ENCODE measurements at places on chromosomes 7 and 10.

- DNase-seq, result no peak
These were observed 144.0 kb upstream of the MKLN1 start for GRCh38 chr7:131183611-131184119.

DNA sequence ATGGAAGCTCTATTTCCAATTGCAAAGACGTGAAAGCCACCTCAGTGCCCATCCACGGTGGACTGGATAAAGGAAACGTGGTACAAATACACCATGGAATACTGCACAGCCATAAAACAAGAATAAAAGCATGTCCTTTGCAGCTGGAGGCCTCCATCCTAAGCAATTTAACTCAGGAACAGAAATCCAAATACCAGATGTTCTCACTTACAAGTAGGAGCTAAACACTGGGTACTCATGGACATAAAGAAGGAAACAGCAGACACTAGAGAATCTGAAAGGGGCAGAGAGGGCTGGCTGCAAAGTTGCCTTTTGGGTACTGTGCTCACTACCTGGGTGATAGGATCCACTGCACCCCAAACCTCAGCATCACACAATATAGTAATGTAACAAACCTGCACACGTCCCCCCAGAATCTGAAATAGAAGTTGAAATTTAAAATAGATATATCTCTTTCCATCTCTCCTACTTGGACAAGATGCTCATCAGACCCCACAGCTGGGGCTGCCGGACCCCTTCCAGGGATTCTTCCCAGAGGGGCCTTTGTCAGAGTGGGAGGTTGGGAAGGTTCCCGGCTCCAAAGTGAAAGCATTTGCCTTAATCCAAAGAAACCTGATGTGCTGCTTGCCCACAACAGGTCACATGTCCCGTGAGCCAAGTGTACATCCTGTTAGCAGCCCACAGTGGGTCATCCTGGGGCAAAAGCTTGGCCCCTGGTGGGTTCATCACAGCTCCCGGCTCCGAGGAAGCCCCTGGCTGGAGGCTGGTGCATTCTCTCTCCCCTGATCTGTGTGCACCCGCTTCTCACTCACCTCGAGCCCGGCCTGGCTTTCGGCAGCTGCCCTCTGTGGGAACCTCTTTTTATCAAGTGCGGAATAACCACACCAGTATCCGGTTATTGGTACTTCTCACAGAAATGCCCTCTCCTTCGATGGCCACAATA lies 172.3 kb upstream of the PPP2R2D start:
- DNase-seq, result no peak

GRCh38 chr10:7534480-7534852 lies 123.6 kb upstream of the SFMBT2 start:
- no peak for DNase-seq

DNA sequence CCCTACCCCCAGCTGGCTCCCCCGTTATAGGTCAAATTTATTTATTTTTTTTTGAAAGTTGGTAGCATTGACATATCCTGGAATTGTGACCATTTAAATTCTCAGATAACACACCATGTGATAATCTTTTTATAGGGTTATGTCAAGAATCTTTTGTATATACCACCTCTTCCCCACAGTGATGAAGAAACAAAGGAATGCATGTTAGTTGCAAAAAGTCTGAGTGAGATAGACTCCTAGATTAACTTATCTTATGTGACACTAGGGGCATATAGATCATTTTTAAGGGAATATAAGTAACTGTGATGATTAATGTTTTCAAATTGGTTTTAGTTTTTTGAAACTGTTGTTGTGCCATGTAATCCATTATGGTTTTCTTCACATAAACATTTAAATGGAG lies 68.3 kb downstream of the MLLT10 start:
- DNase-seq, result no peak

GRCh38 chr10:128173386-128173785 lies 47.2 kb upstream of the MKI67 start:
- DNase-seq, result no peak

GRCh38 chr7:68875857-68876256 lies 722.4 kb upstream of the AUTS2 start:
- DNase-seq, result no peak

GRCh38 chr7:20173828-20174227 lies 43.4 kb downstream of the MACC1 start:
- no peak for DNase-seq

DNA sequence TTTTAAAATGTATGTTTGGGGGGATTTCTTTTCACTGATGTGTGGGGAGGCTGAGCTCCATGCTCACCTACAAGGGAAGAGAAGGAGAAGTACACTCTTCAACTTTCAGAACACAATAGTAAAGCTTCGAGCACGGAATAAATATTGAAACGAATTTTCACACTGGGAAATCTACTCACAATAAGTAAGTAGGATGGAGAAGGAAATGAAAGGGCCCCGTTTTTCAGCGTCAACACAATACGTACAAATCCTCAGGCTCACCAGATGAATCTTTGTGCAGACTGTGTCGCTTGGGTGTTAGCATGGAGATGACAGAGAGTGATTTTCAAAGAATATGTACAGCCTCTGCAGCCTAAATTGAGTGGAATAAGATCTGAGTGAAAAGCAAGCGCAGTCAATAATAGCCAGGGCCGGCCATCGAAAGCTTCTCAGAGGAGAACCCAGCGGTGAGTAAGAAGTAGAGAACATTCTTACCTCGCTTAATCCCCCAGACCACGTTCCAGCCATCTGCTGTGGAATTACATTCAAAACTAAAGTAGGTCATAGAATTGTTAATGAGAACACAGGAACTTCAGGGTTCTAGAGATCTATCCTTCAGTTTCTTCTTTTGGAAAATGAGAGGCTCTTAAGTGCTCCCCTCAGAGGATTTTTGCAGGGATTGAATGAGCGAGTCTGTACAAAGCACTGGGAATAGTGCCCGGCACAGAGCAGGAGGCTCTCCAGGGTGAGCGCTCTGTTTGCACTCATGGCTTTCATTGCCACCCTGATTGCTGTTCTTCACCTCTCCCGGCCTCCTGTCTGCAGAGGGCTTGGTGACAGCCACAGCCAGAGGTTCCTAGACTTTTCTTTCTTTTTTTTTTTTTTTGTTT lies 292.8 kb downstream of the SFMBT2 start:
- DNase-seq, result no peak
